T1000 (cell line): ENCODE measurements at places on chromosomes 1 and 21.

DNA sequence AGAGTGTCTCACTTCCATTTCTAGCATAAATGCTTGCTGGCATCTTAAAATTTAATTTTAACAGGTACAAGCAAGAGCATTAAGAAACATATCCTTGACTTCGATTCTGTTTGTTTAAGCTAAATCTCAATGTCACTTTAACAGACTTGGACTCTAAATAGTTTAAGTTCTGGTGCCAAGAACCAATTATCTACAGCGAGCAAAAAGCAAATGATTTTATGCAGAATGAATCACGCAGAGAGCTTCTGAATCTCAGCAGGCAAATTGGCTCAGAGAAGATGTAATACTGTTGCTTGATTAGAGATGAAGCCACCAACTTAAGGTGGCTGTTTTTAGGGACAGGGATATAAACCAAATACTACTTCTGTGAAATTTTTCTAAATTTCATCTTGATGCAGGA is 117.0 kb upstream of the PLD5 start:
- no peak for DNase-seq

- DNase-seq: no peak
Observed at GRCh38 chr1:221170171-221170570, 290.9 kb downstream of the HLX start.

- no peak for DNase-seq
Observed at GRCh38 chr1:3971981-3972380, 71.9 kb upstream of the C1orf174 start.

DNA sequence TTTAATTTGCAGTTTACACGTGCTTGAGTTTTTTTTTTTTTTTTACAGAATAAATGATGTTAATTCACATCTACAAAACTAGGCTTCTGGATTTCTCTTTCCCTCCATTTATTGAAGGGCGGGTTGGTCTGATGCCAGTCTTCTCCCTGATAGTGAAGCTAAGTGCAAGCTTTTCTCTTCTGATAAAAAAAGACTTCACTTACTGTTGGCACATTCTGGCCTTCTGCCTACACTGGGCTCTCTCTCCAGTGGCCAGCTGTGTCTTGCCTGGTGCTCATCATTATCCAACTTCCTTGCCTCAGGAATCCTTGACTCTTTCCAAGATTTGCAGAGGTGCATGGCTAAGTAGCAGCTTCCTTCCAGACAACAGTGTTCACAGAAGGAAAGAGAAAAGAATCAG is 7.6 kb upstream of the RAP1A start:
- DNase-seq: no peak
